Activated T-cell treated with anti-CD3 and anti-CD28 coated beads, Interleukin-2, amount 50 U/mL, for 1 hour (primary cell): ENCODE measurements at places on chromosomes 5 and 9.
A peak's percentile ranks its signal among the peaks of the same experiment; 100 is the strongest.

DNA sequence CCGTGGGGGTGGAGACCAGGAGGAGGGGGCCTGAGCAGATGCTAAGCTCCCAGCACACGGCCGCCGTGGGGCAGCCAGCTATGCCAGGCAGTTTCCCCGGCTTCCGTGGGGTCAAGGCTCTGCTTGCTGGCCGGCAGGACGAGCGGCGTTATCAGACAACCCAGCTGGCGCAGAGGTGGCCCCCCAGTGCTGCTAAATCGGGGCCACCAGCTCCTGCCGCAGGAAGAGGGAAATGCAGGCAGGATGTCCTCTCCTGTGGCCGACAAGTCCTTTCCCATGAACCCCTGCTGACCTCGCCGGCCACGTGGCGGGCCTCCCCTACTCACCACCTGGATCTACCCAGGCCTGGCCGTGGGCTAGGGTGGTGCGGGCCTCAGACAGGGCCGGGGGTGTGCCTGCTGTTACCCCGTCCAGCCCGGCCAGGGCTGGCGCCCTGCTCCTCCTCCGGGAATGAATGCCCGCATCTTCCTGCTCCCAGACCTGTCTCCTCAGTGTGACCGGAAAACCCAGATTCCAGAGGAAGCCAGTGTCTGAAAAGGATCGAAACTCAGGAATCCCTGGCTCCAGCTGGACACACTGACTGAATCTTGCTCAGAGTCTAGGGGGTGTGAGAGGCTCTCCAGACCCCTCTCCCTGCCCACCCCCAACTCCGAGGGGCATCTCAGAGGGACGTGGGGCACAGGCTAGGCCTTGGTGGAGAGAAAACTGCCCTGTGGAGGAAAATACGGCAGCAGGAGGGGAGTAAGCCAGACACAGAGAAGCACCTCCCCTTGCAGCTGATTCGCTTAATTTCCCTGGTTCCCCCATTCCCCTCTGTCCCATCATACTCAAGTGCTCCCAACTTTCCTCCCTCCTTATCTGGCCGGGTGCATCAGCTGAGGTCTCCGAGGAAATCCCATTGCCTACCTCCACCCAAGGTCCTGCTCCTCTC, 3.9 kb downstream of the FLT4 start:
- DNase-seq: no peak

DNA sequence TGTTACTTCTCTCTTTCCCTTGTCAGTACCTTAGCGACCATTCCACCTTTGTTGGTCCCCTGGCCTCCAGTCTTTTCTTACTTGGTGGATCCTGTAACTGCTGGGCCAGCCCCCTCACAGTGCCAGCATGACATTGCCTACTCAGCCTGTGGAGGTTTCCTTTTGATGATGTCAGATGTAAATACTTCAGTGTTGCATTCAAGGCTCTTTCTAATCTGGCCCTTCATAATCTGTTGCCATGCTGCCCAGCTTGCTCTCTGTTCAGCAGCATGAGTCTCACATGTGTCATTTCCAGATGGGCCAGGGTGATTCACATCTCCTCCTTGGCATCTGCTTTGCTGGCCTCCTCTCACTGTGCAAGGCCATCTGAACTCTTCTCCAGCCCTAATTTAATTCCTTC, 57.1 kb downstream of the MAST4 start:
- no peak for DNase-seq

GRCh38 chr5:135073761-135074345, 39.8 kb upstream of the PITX1 start:
- no peak for DNase-seq

DNA sequence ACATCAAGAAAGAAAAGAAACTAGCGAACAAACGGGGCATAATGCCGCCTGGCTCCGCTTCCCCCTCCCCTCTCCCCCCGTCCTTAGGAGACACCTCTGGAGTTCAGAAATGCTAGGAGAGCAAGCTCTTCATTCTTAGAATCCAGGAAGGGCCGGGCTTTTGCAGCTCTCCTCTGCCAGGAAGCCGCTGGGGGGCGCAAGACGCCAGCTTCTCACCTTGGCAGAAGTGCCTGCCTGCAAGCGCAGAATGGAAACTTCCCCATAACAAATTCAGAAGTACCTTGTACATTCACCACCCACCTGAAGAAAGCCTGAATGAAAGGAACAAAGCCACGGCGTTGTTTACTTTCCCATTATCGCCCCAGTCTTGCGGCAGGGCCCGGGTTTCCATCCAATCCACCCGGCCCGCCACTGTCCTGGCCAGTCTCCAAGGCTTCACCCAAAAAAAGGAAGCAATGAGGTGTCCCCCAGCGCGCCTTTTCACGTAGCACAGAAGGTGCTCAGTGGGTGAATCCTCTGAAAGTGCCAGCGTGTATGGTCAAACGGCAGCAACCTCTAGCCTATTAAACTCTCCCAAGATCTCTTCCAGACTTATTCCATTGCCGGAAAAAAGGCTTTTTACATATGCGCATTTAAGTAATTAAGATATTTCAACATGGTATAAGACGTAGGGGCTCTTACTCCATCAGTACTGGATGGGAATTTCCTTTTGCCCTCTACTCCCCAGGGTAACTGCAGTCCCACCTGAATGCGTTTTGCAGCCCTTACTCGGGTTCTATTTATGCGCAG, 1.6 kb upstream of the GADD45G start:
- peak; percentile 90 for DNase-seq

DNA sequence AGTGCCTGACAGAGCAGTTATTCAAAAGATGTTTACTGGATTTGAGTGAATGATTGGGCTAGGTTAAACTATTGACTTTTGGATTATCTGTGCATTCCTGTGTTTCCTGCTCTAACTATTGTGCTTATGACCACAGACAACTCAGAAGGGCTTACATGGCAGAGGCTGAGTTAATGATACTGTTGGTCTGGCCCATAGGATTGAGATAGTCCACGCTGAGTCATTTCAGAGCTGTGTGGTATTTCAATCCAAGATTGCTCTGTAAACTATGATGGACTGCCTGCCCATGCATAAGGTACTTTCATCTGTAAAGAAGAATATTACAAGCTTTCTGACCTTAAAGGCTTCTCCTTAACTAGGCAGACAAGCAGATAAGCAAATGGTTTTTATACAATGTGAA, 49.1 kb upstream of the SLIT3 start:
- no peak for DNase-seq

DNA sequence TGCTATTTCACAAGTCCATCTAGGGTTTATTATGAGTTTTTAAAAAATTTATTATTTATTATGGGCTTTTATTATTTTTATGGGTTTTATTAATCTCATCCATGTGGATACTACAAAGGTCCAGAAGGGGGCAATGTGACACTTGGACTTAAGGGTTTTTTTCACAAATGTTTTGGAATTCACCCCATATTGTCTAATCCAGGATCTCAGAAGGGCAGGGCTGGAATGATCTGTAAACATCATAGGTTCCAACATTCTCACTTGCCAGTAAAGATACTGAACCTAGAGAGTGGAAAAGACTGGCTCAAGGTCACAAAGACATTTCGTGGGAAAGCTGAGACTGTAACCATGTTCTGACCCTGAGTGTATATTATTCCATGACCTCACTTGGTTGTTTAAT, 35.6 kb downstream of the NIM1K start:
- DNase-seq: no peak

DNA sequence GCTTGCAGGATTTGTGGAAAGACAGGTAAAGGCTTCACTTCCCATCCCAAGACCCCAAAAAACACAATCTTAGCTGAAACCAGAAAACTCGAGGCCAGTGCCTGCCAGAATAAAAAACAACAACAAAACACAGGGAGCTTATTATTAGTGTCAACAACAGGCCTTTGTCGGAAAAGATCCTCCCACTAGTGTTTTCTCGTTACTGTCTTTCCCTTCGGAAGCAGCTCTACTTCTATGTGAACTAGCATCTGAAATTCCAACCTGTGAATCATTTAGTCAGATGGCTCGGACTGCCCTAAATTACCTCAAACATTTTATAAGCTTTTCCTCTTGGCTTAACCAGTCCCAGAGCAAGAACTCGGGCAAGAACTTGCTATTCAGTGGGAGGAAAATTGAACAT, 122.2 kb upstream of the GNA14 start:
- DNase-seq: no peak

DNA sequence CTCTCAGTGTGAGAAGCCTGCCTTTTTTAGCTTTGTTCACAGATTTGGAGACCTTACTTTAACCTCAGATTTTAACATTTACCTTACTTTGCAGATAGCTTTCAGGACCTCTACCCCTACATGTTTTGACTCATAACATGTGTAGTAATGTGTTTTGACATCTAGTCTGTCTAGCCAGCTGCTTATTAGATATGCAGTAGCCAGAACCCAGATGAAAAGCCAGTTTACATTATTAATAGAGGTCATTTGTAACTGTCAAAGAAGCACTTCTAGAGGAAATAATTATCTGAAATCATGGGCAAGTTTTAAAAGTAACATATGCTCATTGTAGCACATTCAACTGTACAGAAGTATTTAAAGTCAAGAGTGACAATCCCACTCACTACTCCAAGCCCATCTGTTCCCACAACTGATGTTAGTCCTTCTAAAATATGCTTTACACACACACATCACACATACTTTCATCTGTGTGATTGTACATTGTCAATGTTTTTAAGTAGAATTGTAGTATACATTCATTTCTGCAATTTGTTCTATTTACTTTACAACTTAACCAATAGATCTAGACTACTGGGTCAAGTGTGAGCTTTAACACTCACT, 71.8 kb upstream of the NIPAL4 start:
- no peak for DNase-seq

DNA sequence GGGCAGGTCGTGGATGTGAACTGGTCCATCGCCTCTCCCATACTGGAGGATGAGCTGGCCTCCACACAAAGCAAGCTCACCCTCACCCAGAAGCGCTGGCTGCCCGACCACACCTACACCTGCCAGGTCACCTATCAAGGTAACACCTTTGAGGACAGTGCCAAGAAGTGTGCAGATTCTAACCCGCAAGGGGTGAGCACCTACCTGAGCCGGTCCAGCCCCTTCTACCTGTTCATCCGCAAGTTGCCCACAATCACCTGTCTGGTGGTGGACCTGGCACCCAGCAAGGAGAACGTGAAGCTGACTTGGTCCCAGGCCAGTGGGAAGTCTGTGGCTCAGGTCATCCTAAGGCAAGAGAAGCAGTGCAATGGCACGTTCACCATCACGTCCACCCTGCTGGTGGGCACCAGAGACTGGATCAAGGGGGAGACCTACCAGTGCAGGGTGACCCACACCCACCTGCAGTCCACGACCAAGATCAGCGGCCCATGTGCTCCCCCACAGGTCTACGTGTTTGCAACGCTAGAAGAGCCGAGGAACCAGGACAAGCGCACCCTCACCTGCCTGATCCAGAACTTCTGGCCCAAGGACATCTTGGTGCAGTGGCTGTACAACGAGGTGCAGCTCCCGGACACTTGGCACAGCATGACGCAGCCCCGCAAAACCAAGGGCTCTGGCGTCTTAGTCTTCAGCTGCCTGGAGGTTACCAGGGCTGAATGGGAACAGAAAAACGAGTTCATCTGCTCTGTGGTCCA, 71.3 kb downstream of the INSL6 start:
- peak; percentile 13 for DNase-seq

DNA sequence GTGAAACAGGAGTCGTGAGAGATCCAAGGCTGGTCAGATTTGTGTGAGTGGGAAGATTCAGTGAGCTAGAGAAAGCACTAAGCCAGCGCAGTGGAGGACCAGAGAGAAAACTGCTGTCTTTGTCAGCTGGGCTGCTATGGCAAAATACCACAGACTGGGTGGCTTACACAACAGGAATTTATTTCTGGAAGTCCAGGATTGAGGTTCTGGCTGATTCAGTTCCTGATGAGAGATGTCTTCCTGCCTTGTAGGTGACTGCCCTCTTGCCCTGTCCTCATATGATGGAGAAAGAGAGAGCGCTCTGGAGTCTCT, 24.2 kb upstream of the ANKRD33B start:
- no peak for DNase-seq

GRCh38 chr5:108636135-108636853, 111.4 kb upstream of the FER start:
- DNase-seq: no peak

- DNase-seq: no peak
Observed at GRCh38 chr5:122816756-122817155, 28.7 kb upstream of the SNX24 start.

- no peak for DNase-seq
Observed at GRCh38 chr5:135834639-135835529, at the start of gene SLC25A48. Gene SLC25A48, plus strand, starts transcription at chr5:135834663. Its CDS starts 185 bp downstream, at chr5:135834848.

GRCh38 chr5:160298189-160298588, 14.2 kb downstream of the CCNJL start:
- no peak for DNase-seq

- DNase-seq: no peak
Observed at GRCh38 chr5:141603923-141604717, 14.7 kb downstream of the DIAPH1 start.

GRCh38 chr5:83362526-83362925, 109.0 kb upstream of the VCAN start:
- DNase-seq: no peak

DNA sequence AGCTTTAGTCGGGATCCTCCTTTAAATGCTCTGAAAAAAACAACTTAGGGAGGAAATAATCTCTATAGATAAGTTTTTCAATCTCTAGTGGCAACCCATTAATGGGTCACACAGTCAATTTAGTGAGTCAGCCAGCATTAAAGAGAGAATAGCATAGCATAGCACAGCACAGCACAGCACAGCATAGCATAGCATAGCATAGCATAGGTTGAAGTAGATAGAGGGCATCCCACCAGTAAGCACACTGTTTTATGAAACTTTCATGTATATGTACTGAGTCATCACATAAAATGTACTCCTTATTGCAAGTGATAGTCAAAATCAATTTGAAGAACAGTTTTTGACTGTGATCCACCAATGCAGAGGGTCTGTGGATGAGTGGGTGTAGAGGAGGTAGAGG, 522.9 kb downstream of the CCDC171 start:
- DNase-seq: no peak

DNA sequence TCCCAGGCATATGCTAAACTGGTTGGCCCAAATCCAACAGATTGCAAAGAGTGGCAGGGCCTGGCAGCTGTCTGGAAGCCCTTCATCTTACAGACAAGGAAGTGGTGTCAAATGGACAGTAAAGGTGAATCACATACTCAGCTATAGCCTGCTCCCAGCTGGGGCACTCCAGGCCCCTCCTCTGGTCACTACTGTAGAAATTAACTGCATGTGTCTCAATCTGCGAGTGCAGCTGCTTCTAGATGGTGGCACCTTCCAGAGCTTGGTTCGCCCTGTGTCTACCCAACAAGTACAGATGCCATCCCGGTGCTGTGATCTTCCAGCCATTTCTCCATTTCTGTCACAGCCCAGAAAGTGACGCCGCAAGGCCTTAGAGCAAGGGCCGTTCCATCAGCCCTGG, 50.2 kb downstream of the OTULIN start:
- no peak for DNase-seq
